ENCODE measurements at places on chromosomes 3 and 15.

- DNase-seq = peak; percentile 59
Measured at GRCh38 chr15:31488437-31489204, 162.0 kb downstream of the KLF13 start.

GRCh38 chr15:29601811-29602210, 220.5 kb downstream of the TJP1 start:
- DNase-seq = no peak

- DNase-seq = no peak
Measured at GRCh38 chr3:178263236-178263916, 272.9 kb upstream of the KCNMB2 start.

DNA sequence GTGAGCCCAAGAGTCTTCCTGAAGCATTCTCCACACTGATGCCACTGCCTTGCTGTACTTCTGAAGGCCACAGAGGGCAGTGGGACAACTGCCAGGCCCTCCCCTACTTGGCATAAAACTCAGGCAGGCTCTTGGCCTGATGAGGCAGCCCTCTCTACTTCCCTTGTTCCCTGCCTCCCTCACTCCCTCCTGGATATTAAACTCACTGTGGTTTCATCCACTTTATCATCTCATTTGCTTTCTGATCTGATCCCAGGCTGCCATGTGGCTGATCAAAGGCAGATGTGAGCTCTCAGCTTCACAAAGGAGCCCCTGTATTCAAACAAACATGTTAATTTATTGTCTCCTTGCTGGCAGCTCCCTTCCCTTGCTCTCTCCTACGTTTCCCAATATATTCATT, 533.5 kb downstream of the IGSF11 start:
- no peak for DNase-seq

DNA sequence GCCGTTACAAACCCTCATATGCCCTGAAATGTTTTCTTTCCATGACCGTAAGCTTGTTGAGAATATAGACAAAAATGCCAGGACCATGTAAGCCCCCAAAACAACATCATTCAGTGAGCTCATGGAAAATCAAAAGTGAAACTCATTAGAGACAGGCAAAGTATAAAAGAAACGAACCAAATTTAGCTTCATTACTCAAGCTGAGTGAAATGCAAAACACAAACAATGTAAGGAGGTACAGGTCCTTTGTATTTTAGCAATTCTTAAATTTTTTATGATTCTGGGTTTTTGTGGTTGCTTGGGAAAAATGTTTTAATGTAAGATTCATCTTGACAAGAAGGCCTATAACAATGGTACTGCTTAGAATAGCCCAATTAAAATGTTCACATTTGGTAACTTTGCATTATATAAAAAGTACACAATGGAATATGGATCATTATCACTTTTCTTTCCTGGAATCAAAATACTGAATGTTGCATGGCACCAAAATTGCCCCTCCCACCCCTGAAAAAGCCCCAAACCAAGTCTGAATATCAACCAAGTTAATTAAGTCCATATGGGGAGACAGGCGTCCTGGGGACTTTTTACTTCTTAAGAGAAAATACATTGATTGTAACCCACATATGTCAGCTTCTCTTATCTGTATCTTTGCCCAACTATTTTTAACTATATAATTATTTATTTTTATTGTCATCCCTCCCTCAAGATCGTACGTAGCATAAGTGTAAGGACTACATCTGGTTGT, 247.7 kb upstream of the CDIN1 start:
- no peak for DNase-seq

DNA sequence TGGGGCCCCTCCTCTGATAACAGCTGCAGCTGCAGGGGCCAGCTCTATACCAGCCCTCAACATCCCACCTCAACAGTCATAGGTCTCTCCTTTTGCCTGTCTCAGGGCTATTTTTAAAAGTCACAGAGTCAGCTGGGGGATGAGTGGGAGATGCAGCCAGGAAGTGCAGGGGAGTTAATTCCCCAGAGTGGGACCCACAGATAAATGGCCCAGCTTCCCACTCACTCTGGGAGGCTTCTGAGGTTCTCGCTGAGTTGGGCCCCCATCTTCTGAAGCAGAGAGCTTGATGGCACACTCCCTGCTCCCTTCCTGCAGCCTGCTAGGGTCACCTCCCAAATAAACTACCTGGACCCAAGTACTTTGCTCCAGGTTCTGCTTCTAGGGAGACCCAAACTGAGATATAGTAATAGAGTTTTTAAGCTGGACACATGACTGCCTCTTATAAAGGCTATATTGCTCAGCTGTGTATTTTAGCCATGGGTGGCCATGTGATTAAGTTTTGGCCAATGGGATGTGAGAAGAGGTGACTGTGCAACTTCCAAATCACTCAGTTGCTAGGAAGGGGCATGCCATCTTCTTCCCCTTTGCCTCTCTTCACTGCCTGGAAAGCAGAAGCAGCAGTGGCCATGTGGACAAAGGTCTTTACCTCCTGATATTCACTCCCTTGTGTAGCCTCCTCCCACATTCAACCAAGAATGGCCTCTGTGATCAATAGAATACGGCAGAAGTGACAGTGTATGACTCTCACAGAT, 15.5 kb upstream of the VIPR1 start:
- no peak for DNase-seq

DNA sequence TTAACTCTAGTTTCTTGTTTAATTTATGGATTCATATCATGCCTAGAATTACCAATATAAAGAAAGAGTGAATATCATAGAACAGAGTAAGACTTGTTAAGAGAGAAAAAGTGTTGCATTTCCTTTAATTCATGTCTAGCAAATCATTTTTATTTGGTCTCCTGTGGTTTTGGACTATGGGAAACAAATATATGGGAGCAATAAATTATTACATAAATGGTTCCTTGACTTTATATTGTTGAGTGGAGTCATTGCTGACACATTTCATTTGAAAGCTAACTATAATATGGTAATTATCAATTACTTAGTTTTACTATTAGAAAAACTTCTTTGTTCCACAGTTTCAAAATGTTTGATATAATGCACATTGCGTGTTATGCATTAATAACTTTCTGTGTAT, 144.7 kb upstream of the CGNL1 start:
- no peak for DNase-seq

GRCh38 chr3:153273767-153274435, 111.9 kb downstream of the RAP2B start:
- DNase-seq = no peak

GRCh38 chr3:146970236-146970635, 365.1 kb upstream of the PLSCR5 start:
- no peak for DNase-seq

- peak; percentile 79 for DNase-seq
Measured at GRCh38 chr3:52313774-52314188, 2.3 kb upstream of the DNAH1 start.

DNA sequence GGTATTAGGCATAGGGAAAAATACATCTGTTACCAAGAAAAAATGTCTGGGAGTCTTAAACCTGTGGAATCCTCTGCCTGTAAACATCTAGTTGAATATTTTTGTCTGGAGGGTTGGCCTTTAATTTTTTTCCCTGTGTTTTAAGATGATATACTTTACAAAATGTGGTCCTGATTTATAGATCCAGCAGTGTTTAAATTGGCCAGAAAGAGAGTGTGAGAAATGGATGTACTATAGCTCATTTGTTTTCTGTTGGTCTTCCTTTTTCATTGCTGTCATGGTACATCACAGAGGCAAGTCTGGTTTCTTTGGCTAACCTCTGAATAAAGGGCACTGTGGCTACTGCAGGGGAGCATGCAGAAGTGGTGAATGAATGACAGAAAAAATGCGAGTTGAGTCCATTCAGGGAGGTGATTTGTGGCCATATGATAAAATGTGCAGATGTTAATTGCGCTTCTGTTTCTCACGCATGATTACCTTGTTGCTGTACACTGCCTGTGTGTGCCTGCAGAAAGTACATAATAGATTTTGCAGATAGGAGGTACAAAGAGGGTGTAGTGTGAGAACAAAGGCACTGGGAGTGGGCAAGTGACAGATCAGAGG, 150.0 kb downstream of the NFKBIZ start:
- DNase-seq = no peak

DNA sequence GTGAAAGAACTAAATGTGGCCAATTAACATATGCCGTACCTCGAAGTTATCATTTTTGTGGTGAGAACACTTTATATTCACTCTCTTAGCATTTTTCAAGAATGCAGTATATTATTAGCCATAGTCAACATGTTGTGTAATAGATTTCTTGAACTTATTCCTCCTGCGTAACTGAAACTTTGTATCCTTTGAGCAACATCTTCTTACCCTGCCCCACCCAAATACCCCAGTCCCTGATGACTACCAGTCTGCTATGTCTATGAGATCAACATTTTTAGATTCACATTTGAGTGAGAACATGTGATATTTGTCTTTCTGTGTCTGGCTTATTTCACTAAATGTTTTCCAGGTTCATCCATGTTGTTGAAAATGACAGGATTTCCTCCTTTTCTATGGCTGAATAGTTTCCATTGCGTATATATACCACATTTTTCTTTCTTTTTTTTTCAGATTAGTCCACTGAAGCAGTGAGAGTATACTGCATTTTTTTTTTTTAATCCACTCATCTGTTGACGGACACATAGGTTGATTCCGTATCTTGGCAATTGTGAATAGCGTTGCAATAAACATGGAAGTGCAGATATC, 12.7 kb upstream of the KBTBD8 start:
- DNase-seq = no peak

DNA sequence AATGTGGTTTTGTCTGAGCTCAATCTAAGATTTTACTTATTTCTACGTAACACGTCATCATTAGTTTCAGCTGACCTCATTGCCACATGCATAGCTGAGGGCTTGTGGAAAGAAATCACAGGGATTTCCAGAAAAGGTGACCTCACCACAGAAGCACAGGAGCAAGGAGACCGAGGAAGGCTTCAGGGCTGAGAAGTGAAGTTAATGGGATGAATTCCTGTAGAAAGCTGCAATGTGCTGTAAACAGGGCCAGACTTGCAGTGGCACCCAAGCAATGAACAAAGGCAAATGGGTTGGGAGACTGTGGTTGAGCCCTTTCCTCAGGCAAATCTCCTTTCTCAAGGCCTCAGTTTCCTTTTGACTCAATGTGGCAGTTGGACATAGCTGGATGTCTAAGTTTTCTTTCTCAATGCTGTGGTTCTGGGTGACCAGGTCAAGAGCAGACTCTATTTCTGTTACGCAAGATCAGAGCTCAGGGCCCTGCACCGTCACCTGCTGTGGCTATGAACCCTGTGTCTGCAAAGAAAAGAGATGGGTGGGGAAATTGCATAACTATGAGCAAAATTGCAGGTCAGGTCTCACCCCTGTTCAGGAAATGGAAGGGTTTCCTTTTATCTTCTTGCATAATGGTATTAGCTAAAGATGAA, 252.2 kb upstream of the TBL1XR1 start:
- no peak for DNase-seq

DNA sequence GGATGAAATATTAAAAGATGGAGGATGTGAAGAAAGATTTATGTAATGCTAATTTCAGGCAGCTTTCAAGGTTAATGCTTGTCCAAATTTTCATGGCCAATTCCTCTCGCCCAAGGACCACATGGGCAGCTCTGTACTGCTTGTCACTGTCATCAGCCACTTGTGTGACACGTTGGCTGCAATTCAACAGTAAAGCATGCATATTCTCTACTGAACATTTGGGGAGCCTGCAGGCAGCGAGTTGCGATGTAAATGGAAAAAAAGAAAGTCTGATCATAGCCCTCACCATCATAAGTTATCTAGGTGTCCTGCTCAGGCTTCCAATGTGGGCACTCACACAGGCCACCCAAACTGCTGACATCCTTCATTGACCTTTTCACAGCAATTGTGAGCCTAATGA, 1026.8 kb upstream of the NR2F2 start:
- DNase-seq = no peak

DNA sequence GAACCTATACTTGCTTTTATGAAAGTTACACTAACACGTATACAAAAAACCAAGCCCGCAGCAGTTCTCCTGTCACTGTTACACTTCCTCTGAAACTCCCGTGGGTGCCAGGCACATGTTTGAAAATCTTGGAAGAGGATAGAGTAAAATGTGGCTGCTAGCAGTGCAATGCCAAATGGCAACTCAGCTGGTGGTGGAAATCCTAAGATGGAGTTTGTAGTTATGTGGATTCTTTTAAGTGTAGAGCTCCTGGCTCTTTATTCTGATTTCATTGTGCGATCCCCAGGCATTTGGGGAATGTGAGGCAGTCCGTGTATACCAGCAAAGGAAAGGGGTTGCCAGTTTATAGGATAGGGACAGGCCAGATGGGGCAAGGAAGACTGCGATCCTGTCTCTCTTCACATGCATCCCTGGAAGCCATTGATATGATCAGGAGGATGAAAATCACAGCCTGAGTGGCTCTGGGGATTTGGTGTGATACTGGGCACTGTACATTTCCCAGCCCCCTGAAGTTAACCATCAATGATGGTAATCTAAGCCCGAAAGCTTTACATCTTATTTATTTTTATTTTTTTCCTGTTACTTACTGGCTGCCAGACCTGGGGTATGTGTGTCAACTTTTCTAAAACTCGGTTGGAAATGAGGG, 1.1 kb downstream of the STAC start:
- no peak for DNase-seq

- DNase-seq = no peak
Measured at GRCh38 chr15:87863152-87863551, 393.4 kb downstream of the NTRK3 start.

- no peak for DNase-seq
Measured at GRCh38 chr3:114519415-114519814, 225.6 kb downstream of the TIGIT start.

DNA sequence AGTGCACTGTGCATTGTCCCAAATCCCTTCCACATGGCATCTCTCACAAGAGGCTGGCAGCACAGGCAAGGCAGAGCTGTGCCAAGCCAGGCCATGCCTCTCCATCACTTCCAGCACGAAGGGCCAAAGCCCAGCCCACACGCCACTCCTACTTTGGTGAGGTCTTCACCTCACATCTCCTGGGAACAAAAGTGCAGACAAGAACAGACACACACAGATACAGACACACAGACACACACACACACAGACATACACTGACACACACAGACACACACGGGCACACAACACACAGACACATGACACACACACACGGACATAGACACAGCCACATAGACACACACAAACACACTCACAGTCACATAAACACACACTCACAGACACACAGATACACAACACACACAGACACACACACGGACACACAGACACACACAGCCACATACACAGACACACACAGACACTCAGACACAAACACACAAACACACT, 233.3 kb downstream of the UACA start:
- no peak for DNase-seq
